ENCODE measurements at places on chromosomes 6 and 20. TPM values are rescaled to one million over a fixed set of nuclear protein-coding genes. Genes with fewer than 3 reads are reported as not detected.

The MOXD1 gene
- 135 TPM for total RNA-seq

The MACROD2 gene
- total RNA-seq = under 0.01 TPM

The MUC22 gene
- not detected for total RNA-seq

The MYCT1 gene
- 22.2 TPM for total RNA-seq

The ELOVL4 gene
- total RNA-seq = 6.2 TPM

The SLC35F1 gene
- not detected for total RNA-seq

The CEP85L gene
- total RNA-seq = 18.3 TPM

The SLC35D3 gene
- under 0.01 TPM for total RNA-seq

The MLN gene
- not detected for total RNA-seq

The FHL5 gene
- not detected for total RNA-seq

The OGFRL1 gene
- total RNA-seq = 28.5 TPM

The CCM2L gene
- total RNA-seq = not detected

The PGC gene
- total RNA-seq = not detected

The HLA-DQB2 gene
- not detected for total RNA-seq

The CFB gene
- 65.1 TPM for total RNA-seq

The CYP39A1 gene
- total RNA-seq = under 0.01 TPM

The COX4I2 gene
- not detected for total RNA-seq

The WFDC10B gene
- total RNA-seq = not detected

The HLA-DRB1 gene
- total RNA-seq = 3.7 TPM

The HAO1 gene
- total RNA-seq = not detected

The HLA-DMA gene
- 6.2 TPM for total RNA-seq

The SAPCD1 gene
- total RNA-seq = 0.85 TPM

The ARMH2 gene
- total RNA-seq = not detected

The COL21A1 gene
- total RNA-seq = 0.38 TPM

The PKHD1 gene
- under 0.01 TPM for total RNA-seq

Data from regular cardiac myocyte (primary cell).